Stimulated activated CD4-positive, alpha-beta T cell treated with anti-CD3 and anti-CD28 coated beads, Interleukin-12 subunit alpha, Interleukin-12 subunit beta, amount 100 ng/mL, for 4 hours (primary cell): ENCODE measurements at places on chromosomes 2 and 18.

DNA sequence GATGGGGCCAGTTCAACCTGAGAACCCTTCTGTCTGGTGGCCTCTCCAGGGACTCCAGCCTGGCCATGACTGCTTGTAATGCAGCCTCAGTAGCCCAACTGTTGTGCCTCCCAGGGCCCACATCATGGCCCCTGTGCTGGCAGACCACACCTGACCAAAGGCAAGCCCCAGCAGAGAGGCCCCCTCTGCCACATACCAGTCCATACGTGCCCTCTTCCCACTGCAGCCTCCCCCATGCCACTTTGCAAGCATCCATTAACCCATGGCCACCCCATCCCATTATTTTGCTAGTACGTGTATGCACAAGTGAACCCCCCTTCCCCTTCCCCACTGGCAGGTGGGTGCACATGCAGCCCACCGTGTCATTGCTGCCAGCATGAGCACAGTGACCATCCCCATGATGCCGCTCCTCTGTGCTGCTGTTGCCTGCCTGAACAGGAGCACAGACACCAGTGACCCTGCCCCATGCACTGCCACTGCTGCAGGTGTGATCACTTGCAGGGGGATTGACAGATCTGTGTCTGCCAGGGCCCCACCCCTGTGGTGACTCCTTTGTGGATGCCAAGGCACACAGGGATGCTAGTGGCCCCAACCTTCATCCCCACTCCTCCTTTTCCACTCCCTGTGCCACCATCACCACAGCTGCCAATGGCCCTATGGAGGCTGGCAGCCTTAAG lies 330.0 kb upstream of the DSEL start:
- no peak for DNase-seq

DNA sequence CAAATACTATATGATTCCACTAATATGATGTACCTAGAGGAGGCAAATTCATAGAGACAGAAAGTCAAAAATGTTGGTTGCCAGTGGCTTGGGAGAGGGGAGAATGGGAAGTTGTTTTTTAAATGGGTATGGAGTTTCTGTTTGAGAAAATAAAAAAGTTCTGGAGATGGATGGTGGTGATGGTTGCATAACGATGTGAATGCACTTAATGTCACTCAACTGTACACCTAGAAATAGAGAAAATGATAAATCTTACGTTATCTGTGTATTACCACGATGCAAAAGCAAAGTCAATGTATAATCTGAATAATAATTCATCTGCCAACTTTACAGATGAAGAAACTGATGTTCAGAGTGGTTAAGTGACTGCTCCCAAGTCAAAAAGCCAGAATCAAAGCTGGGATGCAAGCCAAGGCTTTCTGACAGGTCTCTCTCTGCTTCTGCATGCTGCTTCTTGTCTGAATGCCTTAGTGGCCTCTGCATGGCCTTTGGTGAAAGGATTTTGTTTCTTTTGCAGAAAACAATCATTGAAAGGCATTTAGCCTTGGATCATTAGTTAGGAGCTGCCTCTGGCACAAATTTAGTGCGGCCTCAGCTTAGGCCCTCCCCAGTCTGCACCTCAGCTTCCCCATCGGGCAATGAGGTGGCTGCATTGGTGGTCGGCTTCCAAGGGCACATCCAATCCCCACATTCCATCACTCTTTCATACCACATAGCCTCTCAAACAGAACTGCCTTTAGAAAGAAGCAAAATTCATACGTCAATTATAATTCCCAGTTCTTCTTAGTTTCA lies 46.5 kb upstream of the MYCN start:
- DNase-seq = no peak

DNA sequence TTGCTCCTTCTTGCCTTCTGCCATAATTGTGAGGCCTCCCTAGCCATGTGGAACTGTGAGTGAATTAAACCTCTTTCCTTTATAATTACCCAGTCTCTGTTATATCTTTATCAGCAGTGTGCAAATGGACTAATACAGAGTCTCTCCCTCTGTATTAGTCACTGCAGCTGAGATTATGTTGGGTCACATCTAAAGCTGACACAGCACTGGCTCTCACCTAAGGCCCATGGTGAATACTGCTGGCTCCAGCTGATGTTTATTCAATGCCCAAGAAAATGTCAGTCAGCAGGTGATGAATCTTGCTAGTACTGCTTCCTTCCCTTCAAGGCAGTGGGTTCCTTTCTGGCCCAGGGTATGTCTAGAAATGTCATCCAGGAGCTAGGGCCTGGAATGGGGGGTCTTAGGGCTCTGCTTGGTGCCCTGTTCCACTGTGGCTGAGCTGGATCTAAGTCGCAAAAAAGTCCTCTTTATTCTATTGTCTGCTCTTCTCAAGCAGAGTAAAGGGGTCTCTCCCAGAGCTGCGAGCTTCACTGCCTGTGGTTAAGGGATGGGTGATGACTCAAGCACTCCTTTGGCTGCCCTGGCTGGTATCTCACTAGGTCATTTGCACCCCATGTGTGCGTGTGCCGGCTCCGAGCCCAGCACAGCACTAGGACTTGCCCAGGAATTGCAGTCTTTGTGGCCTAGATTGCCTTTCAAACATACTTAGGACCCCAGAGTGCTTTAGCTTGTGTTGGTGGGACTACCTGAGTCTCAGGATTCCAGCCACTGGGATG lies 29.9 kb downstream of the PPP1R1C start:
- DNase-seq = no peak

GRCh38 chr2:40004336-40004735 lies 225.3 kb upstream of the THUMPD2 start:
- DNase-seq = no peak
